ENCODE measurements at places on chromosomes 2 and 18.

DNA sequence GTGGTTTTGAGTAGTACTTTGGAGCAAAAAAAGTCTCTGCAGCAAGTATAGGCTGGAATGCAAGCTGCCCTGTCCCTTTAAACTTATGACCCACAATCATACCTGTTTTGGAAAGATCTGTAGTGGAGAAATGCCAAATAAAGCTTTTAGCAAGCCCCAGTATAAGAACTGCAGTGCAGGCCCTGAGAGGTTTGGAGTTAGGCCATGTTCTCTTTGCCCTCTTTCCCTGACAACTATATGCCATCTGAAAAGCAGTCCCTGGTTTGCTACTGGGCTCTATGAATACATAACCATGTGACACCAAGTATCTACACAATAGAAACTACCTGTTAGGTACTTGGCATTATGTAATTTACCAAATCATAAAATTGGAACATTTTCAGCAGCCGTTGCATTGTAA, 267.4 kb upstream of the HNMT start:
- no peak for DNase-seq

DNA sequence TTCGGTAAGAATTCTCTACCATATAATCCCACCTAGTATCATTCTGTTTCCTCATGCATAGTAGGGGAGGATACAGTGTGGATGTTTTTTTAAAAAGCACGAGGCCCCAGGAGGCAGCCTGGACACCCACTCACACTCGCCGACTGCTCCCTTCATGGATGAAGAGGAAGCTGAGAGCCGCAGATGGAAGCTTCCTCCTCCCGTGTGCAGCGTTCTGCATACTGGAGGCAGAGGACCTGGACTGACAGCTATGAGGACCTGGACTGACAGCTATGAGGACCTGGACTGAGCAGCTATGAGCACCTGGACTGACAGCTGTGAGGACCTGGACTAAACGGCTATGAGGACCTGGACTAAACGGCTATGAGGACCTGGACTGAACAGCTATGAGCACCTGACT, 234.4 kb downstream of the NDUFA10 start:
- DNase-seq: no peak

- no peak for DNase-seq
These were observed 29.5 kb downstream of the TNP1 start for GRCh38 chr2:216830346-216830745.

GRCh38 chr18:56066524-56067213, 478.7 kb upstream of the TCF4 start:
- DNase-seq: no peak

DNA sequence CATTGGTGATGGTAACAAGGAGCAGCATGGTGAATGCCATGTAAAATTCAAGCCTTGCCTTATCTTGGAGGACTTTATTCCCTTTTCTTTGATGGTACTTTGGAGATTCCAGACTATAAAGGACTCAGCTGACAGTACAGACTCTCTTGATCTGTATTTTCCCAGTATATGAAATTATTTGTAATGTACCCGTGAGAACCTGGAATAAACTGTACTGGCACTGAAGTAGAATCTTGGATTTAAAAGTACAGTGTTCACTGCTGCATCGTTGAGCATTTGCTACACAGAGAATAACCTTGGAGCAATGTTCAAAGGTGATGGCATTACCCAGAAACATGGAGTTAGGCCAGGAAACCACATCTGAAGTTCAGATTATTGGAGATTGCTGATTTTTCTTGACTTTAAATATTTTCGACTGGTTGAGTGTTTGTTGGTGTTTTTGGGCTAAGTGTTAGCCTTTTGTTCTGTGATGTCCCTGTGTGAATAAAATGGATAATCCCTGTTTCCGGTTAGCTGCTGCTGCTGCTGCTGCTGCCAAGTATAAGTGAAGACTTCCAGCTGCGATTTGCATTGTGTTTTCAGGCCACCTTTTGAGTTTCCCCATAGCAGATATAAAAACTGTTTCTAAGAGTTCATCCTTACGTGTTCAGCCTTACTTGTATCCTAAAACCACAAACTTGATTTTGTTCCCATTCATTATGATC, 122.0 kb downstream of the SPTBN1 start:
- DNase-seq: no peak

- no peak for DNase-seq
These were observed 54.1 kb downstream of the EPB41L5 start for GRCh38 chr2:120066800-120067547.

GRCh38 chr18:56565046-56565445, 73.3 kb downstream of the TXNL1 start:
- no peak for DNase-seq

GRCh38 chr18:48790226-48790863, 160.4 kb downstream of the SMAD7 start:
- no peak for DNase-seq

GRCh38 chr2:171551836-171552235, 29.6 kb downstream of the CYBRD1 start:
- DNase-seq: no peak

DNA sequence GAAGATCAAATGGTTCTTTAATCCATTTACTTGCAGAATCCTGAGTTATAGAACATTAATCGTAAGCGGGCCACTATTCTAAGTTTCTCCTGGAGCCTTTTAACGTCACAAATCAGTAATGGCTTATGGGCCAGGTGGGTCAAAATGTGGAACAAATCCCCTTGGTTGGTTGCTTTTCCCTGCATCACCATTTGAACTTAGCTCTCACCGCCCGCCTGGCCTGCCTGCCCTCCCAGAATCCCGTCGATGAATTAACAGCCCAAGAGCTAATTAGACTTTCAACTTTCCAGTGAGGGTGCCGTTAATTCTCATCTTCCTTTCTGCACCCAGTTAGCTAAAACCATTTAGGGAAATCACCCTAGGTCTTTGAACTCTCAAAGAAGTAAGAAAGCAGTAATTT, 205.5 kb downstream of the RNF152 start:
- DNase-seq: no peak

GRCh38 chr2:64525317-64525613, 1.1 kb downstream of the AFTPH start:
- DNase-seq: no peak

GRCh38 chr2:221673248-221673647, 101.1 kb upstream of the EPHA4 start:
- DNase-seq: no peak

DNA sequence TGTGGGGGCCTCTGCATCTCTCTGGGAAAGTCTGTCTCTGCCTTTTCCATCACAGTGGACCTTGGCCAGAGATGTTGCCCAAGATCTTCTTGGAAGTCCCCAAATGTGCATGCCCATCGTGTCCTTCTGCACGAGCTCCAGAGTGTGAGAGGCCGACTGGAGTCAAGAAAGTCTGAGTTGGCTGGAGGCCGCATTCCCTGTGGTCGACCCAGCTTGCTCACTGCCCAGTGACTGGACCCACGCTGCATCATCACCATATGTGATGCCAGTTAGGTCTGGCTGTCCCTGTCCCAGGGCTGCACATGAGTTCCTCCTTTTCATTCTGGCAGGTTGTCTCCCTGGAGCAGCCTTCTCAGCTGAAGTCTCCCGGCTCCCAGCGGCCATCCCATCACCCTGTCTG, 93.8 kb downstream of the ARL4C start:
- no peak for DNase-seq

- DNase-seq: no peak
These were observed 41.5 kb downstream of the YES1 start for GRCh38 chr18:770583-770961.

DNA sequence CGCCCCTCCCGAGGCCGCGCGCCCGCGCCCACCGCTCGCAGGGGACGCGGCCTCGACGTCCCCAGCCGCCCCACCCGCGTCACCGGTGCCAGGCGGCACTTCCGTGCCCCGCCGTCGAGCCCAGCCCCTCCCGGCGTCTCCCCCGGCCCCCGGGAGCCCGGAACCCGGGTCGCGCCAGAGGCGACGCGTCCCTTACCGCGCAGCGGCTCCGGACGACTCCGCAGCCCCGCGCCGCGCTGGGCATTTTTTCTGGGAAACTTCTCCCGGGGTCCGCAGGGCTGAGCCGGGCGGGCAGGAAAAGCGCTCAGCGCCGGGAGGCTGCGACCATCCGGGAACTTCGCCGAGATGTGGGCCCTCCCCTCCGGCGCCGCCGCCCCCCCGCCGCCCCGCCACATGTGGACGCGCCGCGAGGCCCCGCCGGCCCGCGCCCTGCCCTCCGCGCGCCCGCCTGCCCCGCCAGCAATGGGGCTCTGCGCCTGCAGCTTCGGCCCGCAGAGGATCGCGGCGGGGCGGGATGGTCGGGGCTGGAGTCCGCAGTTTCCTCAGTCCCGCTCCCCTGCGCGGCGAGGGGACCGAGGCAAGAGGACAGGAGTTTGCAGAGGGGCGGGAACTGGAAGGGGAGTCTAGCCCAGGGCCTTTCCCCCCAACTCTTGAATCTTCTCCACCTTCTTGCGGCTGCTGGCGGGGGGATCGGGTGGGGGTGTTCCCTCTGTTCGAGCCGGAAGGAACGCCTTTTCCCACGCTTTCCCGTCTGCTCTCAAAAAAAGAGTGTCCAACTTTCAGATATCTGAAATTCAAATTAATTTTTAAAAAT, 81.5 kb downstream of the CHRNA1 start:
- DNase-seq: peak; percentile 72

GRCh38 chr2:160492401-160493226, 993 bp downstream of the RBMS1 start:
- peak; percentile 49 for DNase-seq

DNA sequence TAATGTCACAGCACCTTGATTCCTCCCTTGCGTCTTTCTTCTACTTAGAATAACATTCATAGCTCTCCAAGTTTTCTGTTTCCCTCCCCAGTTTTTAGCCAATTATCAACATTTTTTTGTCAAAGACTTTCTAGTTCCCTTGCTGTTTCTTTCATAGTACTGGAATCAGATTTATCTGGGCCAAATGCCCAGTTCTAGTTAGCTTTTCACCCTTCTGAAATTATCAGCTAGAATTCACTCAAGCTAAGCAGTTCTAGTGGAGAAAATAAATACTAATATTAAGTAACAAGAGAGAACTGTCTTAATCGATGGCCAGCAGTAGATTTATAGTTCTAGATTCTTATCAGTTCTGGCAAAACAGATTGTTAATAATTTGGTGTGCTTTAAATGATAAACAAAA, 36.2 kb downstream of the EFEMP1 start:
- no peak for DNase-seq

DNA sequence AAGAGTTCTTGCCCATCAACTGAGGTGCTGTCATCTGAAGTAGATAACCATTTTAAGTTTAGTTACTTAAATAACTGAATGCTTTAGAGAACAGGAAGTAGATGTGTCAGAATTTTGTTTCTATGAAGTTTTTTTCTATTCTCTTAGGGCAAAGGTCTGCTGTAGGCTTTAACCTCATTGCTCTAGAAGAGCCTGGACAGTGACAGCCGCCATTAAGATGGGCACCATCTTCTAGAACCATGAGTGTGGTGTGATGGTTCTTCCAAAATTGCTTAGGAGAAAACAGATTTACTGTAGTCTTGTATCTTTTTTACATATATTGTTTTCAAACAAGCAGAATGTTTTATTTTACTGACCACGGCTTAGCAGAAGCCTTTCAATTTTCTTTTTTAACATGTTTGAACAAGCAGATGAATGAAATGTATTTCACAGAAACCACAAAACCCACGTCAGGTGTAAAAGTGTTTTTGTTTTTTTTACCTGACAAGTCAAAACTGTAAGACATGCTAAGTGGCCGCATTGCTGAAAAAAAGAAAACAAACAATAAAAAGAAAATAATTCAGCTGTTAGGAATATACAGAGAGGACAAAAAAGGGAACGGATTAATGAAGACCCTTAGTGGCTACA, 77.9 kb downstream of the PRELID3A start:
- DNase-seq: no peak

GRCh38 chr2:106758901-106759497, 127.0 kb downstream of the ST6GAL2 start:
- DNase-seq: no peak

DNA sequence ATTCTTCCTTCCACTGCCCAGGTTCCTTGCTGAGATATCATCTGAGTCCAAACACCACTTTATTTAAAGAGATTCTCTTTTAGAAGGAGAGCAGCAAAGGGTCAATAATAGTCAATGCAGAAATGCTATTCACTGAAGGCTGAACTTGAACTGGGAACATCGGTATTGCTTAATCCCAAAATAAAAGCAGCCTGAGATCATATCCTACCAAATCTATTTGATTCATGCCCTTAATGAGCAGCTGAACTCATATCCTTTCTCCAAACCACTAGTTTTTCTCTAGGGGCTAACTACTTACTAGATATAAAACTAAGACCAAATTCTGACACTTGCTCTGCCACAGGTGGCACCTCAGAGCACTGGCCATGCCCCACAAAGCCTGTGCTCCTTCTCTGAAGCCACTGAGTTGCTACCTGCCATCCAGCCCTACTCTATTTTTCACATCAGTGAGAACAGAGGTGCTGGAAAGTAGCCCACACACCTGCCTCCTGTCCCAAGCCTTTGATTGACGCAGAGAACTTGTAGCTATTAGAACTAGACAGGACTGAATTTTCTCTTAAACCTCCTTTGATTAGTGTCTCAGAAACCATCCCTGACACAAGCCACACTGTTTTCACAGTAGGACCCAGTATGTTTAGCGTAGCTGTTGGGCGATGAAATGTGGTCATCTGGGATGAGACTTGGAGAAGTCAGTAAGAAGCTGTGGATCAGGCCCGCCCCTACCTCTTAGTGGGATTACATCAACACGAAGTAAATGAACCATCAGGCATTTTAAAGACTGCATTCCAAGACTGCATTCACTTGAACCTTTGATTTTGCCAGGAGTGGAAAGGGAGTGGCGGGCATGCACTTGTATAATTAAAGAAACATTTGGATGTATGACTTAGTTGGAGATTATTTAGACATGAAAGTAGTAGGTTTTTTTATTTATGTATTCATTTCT, 124.3 kb downstream of the RBMS1 start:
- DNase-seq: no peak

DNA sequence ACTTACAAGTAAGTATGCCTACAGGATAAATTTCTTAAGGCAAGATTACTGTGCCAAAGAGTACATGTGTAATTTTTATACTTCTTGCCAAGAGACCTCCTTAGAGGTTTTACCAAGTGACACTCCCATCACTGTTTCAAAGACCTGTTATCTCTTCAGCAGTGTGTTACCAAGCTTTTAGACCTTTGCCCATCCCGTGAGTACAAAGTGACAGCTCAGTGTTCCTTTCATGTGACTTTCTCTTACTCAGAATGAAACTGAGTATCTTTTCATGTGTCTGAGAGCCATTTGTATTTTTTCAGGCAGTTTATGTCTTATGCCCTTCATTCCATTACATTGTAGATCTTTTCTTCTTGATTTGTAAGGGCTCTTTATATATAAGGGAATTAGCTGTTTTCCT, 287.5 kb upstream of the SALL3 start:
- DNase-seq: no peak

DNA sequence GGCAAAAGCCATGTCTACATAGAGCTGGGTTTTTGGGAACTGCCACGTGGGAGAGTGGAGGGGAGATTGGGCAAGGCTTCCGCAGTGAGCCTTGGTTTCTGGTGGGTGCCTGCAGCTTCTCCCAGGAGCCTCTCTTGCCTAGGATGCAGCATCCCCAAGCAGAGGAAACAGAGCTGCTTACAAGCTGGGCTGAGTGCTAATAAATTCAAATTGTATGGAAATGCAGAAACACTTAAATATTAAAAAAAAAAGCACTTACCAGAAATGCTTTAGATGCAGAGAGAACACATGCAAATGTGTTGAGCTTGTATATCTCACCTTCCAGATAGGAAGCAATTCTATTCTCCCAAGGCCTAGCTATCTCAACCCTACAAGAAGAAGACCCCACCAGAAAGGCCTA, 96.0 kb upstream of the ST3GAL5 start:
- no peak for DNase-seq

GRCh38 chr18:23406271-23406787, 46.8 kb upstream of the RIOK3 start:
- DNase-seq: no peak
